AG10803 (cell line): ENCODE measurements at places on chromosomes 13 and 19.

DNA sequence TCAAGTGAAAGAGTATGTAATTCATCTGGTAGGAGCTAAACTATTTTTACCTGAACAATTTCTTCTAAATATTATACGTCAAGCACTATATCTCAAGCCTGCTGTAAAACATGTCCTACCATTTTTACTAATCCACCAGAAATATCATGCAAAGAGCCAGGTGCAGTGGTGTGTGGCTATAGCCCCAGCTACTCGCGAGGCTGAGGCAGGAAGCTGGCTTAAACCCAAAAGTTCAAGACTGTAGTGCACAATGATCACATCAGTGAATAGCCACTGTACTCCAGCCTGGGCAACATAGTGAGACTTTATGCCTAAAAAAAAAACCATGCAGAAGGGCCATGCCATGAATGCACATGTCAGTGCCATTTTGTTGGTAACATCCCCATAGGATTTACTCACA lies 20.7 kb upstream of the CLN5 start:
- no peak for DNase-seq

DNA sequence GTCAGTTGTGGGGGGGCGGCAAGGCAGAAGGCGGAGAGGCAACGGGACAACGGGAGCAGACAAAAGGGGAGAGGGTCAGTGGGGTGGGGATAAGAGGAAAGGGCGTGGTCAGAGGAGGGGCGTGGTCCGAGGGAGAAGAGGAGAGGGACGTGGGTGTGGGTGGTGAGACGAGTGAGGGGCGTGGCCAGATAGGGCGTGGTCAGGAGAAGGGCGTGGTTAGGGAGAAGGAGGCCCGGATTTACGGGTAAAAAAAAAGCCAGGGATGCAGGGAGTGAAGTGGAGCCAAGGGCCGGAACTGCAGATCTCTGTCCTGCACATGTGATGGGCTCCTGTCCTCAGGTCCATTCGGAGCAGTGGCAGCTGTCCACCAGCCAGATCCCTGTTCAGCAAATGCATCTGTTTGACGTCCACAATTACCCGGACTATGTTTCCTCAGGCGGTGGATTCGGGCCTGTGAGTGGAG lies 21.5 kb downstream of the CPT1C start:
- peak; percentile 79 for DNase-seq

GRCh38 chr13:24116131-24116530 lies 44.4 kb upstream of the SPATA13 start:
- DNase-seq, result no peak

GRCh38 chr19:22617614-22618320 lies 16.4 kb upstream of the ZNF492 start:
- DNase-seq, result no peak

DNA sequence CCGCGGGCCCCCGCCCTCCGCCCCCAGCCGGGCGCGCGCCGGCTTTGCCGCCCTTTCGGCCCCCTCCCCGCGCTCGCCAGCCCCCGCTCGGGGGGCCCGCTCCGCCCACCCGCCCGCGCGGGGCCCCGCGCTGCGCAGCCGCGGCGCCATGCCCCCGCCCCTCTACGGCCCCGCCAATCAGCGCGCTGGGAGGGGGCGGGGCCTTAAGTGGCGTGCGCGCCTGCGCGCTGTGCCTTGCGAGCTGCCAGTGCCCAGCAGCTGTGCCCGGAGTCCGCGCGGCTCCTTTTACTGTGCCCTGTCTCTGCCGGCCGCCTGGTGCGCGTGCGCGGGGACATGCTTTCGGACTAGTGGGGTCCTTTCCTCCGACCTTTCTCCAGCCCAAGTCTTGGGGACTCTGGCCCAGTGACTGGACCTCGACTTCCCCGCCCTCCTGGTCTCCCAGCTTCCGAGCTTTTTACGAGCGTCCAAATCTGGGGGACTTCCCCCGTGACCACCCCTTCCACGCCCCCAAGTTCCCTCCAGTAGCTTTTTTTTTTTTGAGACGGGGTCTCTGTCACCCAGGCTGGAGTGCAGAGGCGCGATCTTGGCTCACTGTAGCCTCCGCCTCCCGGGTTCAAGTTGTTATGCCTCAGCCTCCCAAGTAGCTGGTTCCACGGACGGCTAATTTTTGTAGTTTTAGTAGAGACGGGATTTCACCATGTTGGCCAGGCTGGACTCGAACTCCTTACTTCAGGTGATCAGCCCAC lies at the start of gene MBD3:
TSS of gene MBD3 (minus strand) at position 111 of the 746 bp plus-strand sequence. CDS start 234 bp downstream, outside the sequence.
- peak; percentile 91 for DNase-seq

GRCh38 chr13:41056194-41056593 lies 5.1 kb upstream of the WBP4 start:
- no peak for DNase-seq

- DNase-seq, result no peak
Measured at GRCh38 chr19:23823952-23824389, 65.3 kb upstream of the ZNF681 start.

DNA sequence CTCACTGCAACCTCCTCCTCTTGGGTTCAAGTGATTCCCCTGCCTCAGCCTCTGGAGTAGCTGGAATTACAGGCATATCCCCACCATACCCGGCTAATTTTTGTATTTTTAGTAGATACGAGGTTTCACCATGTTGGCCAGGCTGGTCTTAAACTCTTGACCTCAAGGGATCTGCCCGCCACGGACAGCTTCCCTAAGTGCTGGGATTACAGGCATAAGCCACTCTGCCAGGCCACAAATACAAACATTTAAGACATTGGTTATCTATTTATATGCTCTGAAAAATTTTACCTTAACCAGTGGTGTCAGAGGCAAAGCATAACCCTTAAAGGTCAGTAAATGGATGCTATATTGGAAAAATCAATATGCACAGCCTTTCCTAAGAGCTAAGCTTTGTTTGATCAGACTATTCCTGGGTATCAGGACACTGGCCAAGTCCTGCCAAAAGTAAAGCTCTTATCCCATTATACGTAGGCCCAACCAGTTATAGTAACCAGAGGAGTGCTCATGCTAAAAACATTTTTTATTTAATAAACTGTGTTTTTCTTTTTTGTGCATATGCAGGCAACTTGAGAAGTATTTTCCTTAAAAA lies 56.4 kb upstream of the STARD13 start:
- DNase-seq, result no peak

GRCh38 chr19:46980761-46981160 lies 38.9 kb upstream of the NPAS1 start:
- no peak for DNase-seq

- DNase-seq, result no peak
Measured at GRCh38 chr19:10404888-10405820, 1.8 kb upstream of the CDC37 start.

DNA sequence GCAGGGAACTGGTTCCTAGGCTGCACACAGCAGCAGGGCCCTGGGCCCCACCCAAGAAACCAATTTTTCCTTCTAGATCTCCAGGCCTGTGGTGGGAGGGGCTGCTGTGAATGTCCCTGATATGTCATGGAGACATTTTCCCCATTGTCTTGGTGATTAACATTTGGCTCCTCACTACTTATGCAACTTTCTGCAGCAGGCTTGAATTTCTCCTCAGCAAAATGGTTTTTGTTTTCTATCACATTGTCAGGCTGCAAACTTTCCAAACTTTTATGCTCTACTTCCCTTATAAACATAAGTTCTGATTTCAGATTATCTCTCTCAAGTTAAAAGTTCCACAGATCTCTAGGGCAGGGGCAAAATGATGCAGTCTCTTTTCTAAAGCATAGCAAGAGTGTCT lies 310.2 kb upstream of the PCDH20 start:
- DNase-seq, result no peak

- DNase-seq, result no peak
Measured at GRCh38 chr19:41016488-41017071, 25.5 kb downstream of the CYP2B6 start.

GRCh38 chr19:22261596-22261995 lies 24.6 kb upstream of the ZNF729 start:
- DNase-seq, result no peak

DNA sequence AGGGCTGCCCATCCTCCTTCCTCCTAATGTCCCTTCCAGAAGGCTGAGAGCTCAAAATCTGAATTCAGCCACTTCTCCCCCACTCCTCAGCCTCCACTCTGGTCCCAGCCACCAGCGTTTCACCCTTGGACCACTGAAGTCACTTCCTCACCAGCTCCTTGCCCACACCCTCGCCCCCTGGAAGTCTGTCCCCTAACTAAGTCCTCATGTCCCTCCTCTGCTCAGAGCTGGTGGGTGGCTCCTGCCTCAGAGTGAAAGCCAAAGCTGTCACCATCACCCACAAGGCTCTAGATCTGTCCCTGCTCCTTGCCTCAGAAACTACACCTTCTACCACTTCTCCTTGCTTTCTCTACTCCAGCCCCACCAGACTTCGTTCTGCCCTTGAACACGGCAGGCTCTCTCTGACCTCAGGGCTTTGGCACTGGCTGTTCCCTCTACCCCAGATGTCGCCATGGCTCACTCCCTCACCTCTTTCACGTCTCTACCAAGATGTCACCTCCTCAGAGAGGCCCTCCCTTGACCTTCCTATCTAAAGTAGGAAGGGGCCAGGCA lies 1.7 kb downstream of the ERCC1 start:
- DNase-seq, result no peak

DNA sequence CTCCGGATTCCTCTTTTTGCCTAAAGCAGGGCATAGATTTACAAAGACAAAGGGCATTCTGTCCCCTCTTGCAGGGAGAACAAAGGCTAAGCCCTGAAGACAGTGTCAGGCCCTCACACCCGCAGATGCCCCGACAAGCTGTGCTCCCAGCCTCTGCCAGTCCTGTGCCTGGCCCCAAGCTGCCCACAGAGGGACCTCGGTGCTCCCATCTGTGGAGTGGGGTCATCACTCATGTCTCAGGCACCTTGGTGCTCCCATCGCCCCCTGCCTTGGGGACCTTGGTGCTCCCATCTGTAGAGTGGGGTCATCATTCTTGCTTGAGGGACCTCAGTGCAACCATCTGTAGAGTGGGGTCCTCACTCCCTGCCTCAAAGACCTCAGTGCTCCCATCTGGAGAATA lies 24.3 kb downstream of the C13orf46 start:
- no peak for DNase-seq

DNA sequence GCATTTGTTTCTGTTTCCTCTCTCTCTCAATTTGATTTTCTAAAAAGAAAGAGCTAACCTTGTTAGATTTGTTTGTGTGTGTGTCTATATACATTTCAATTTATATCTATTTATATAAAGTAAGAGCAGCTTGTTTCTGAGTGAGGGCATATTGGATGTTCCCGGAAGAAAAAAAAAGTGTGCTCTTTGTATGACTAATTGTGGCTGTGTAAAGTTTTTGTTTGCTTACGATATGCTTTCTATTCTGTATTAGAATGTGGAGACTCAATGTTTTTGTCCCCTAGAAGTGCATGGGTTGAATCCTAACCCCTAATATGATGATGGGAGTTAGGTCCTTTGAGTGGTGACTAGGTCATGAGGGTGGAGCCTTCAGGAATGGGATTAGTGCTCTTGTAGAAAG lies 66.6 kb upstream of the C1QTNF9B start:
- DNase-seq, result no peak

GRCh38 chr13:94479616-94480015 lies at the start of gene DCT:
Gene DCT (minus strand): TSS chr13:94479682. CDS start chr13:94479255, 427 bp downstream.
- DNase-seq, result no peak

DNA sequence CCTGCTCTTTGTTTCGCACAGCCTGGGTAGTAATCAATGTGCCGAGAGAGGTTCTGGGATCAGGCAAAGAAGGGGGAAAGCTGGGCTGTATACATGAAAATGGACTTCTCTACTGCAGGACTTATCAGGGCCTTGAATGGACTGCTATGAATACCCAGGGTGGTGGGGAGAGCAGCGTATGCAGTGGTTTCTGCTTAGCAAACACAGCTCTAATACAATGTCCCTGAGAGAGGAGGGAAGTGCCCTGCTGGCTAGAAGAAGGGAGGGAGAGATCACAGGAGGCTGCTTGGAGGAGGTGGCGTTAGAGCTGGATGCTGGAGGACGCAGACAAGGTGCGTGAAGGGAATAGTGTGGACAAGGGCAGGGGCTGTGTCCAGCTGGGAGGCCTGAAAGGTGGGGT lies 116.1 kb downstream of the PTPRS start:
- no peak for DNase-seq

GRCh38 chr13:96690998-96691397 lies 303.3 kb downstream of the OXGR1 start:
- no peak for DNase-seq

GRCh38 chr13:29418026-29418425 lies 177.5 kb downstream of the SLC7A1 start:
- no peak for DNase-seq

DNA sequence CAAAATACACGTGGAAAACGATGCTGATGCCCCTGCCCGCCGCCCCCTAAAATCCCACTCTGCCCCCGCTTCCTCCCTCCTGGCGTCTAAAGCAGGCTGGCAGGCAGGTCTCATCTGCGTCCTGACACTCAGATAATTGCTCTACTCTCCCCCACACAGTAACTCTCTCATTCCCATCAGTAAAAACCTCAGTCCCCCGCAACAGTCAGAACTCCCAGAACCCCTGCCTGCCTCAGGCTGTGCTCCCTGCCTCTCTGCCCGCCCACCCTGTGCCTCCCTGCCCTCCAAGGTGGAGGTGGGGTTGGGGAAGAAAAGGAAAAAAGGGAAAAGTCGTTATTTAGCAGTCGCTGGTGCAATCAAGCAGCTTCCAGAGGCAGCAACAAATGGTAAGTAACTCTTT lies 473.7 kb downstream of the EFNB2 start:
- no peak for DNase-seq

GRCh38 chr19:5967994-5968430 lies 9.9 kb downstream of the RANBP3 start:
- peak; percentile 79 for DNase-seq

- no peak for DNase-seq
Measured at GRCh38 chr13:23411220-23411619, 22.3 kb downstream of the SACS start.

DNA sequence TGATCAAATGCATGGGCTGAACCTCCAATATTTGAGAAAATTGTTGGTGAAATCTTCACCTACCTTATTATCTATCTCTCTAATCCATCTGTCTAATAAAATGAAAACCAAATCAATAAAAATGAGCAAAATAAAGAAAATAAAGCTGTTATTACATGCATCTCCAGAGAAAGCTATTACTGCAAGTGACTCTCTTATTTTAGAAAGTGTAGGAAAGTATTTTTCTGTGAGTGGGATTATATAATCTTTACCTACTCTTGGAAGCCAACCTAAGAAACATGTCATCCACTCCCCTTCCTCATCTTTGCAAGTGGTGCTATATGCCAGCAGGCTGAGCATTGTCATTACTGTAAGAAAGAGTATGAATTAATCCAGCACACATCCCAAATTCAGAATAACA lies 191.5 kb upstream of the RFC3 start:
- no peak for DNase-seq

- DNase-seq, result no peak
Measured at GRCh38 chr13:38543561-38543960, 143.3 kb upstream of the FREM2 start.

GRCh38 chr13:58795715-58796114 lies 1164.2 kb downstream of the PCDH17 start:
- DNase-seq, result no peak

GRCh38 chr19:40672573-40673299 lies 17.7 kb downstream of the NUMBL start:
- no peak for DNase-seq

GRCh38 chr19:14425696-14426138 lies 6.6 kb upstream of the DDX39A start:
- DNase-seq, result no peak
